ENCODE measurements at places on chromosomes 6 and 20. TPM values are rescaled to one million over a fixed set of nuclear protein-coding genes. Genes with fewer than 3 reads are reported as not detected.
A peak's percentile ranks its signal among the peaks of the same experiment; 100 is the strongest.

- H3K27ac ChIP-seq: no peak overlapping the region
- H3K4me3 ChIP-seq: no peak overlapping the region
Measured at GRCh38 chr20:43755851-43756250, 29.0 kb upstream of the GTSF1L start.

DNA sequence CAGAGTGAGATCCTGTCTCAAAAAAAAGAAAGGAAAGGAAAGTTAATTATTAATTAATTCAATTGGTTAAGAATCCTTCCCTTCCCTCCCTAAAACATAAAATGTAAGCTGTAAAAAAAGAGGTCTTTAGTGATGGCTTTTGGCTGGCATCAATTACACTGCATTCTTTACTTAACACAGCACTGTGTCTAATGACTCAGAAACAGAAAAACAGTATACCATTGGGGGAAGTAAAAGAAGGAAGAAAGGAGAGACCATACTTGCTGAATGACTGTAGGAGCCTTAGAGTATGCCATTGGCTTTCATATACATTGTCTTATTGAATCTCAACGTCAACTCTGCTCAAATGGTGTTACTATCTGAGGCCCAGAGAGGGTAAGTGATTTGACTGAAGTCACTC, 18.3 kb upstream of the CITED2 start:
- H3K4me1 ChIP-seq: no peaks in the 10 kb centered on the region
- no peak overlapping the region for H3K27ac ChIP-seq

GRCh38 chr6:155422635-155423034, 33.0 kb downstream of the NOX3 start:
- no peak for DNase-seq
- no peak overlapping the region for H3K27ac ChIP-seq

DNA sequence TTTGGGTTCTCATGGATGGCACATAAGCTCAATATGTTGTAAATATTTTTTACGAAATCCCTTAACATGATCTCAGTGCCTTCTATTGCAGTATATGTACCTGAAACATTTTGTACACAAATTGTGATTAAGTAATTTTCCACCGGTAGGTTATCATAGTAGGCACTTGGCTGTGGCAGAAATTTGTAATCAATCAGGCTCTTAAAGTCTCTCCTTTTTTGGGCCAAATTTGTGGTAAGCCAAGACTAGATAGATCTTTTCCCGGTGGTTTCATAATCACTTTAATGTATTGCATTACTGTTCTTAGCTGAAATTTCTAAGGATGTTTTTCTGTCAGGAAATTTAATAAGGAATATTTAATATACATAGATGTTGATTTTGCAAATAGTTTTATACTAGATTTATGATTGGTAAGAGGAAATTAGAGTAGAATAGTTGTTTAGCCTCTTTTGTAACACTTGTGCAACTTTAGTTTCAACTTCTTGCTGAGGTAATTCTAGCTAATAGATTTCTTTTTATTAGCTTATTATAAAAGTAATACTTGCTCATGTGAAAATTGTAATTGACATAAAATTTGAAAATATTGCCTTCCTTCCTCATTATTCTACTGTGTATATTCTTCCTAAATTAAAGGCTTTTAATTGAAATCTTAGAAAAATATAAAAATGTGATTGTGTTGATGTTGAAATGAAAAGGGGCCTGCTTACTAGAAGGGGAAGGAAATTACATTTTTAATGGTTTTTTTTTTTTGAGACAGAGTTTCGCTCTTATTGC, 3.2 kb downstream of the PCMT1 start:
- no peaks in the 10 kb centered on the region for H3K27me3 ChIP-seq
- H3K4me3 ChIP-seq: no peak overlapping the region
- no peak overlapping the region for H3K27ac ChIP-seq

GRCh38 chr6:90494067-90494780, 92.6 kb downstream of the MAP3K7 start:
- no peak overlapping the region for H3K27ac ChIP-seq
- no peak overlapping the region for H3K4me3 ChIP-seq
- no peaks in the 10 kb centered on the region for H3K27me3 ChIP-seq
- H3K36me3 ChIP-seq: no peaks in the 10 kb centered on the region

- no peak for DNase-seq
- no peaks in the 10 kb centered on the region for H3K27me3 ChIP-seq
- no peak overlapping the region for H3K4me3 ChIP-seq
- H3K4me1 ChIP-seq: no peaks in the 10 kb centered on the region
Measured at GRCh38 chr6:109526905-109527628, 44.0 kb upstream of the ZBTB24 start.

DNA sequence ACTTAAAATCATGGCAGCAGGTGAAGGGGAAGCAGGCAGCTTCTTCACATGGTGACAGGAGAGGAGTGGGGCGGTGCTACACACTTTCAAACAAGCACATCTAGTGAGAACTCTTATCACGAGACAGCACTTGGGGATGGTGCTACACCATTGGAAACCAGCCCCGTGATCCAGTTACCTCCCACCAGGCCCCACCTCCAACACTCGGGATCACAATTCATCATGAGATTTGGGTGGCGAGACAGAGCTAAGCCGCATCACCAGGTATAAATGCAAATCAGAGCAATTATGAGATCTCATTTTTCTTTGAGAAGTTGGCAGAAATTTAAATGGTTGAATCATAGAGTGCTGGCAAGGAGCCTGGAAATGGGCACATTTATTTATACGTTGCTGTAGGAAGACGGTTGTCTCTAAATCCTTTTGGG, 31.4 kb downstream of the IGF2R start:
- peaks cover 1% of the 10 kb centered on the region for H3K36me3 ChIP-seq
- peaks cover 15% of the 10 kb centered on the region for H3K4me1 ChIP-seq
- H3K4me3 ChIP-seq: no peak overlapping the region
- DNase-seq: no peak
- peak overlapping the region; percentile 71 for H3K27ac ChIP-seq
- H3K27me3 ChIP-seq: no peaks in the 10 kb centered on the region

GRCh38 chr20:32945710-32946221, 58.5 kb downstream of the SUN5 start:
- H3K27ac ChIP-seq: no peak overlapping the region
- H3K27me3 ChIP-seq: no peaks in the 10 kb centered on the region
- H3K36me3 ChIP-seq: no peaks in the 10 kb centered on the region
- H3K4me1 ChIP-seq: no peaks in the 10 kb centered on the region
- H3K4me3 ChIP-seq: no peak overlapping the region

Gene SLC26A8
- polyA plus RNA-seq: 0.02 TPM

Gene KIAA0408
- polyA plus RNA-seq: not detected

Gene HAO1
- not detected for polyA plus RNA-seq

Gene ARMC2
- 3.8 TPM for polyA plus RNA-seq

Gene TPD52L1
- polyA plus RNA-seq: 135 TPM

Gene RAD21L1
- polyA plus RNA-seq: not detected

Data from keratinocyte (primary cell).